Hepatocyte (in vitro differentiated cells): ENCODE measurements at places on chromosomes 1 and 21.

- DNase-seq, result no peak
Measured at GRCh38 chr1:173779936-173780335, 44.5 kb upstream of the DARS2 start.

DNA sequence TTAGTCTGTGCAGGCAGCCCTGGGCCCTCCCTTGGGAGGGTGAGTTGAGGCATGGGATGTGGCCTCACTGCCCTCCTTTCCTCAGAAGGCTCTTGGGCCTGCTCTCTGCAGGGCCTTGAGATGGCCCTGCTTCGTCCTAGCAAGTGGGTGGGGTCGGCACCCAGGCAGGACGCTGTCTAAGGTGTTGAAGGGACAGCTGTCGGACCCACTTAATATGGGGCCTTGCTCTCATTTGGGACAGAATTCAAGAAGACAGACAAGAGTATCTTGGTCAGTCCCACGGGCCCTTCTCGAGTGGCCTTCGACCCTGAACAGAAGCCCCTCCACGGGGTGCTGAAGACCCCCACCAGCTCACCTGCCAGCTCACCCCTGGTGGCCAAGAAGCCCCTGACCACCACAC, 26.0 kb upstream of the PDXK start:
- DNase-seq, result no peak

DNA sequence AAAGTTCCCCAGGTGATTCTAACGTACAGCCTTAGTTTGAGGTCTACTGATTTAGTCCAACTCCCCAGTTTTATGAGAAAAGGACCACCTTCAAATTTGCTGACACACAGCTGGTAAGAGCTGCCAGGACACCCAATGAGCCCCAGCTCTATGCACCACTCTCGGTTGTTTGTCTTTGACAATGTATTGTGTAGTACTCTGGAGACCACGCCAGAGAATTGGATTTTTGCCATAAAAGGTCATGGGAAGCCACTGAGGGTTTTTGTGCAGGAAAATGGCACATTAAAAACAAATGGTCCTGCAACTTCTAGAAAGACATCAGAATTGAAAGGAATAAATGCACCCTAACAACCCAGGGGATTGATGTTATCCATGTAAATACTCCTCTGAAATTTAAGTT, 7.1 kb upstream of the IER5 start:
- no peak for DNase-seq

DNA sequence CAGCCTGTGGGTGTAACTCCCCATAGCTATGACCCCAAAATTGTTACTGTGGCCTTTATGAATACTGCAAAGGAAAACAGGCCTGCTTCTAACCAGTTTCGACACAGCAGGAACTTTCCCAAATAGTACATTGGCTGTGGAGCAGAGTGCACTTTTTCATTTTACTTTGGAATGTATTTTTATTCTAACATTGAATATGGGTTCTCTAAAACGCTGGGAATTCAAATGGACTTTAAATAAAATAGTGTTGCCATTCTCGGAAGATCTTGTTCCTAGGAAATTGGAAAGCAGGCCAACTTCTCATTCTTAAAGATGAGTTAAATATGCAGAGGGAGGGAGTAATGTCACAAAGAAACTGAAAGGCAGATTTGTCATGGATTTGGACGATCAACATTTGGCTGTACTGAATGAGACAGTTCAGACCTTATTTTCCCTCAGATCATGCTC, 39.6 kb upstream of the ARHGAP29 start:
- DNase-seq, result no peak

DNA sequence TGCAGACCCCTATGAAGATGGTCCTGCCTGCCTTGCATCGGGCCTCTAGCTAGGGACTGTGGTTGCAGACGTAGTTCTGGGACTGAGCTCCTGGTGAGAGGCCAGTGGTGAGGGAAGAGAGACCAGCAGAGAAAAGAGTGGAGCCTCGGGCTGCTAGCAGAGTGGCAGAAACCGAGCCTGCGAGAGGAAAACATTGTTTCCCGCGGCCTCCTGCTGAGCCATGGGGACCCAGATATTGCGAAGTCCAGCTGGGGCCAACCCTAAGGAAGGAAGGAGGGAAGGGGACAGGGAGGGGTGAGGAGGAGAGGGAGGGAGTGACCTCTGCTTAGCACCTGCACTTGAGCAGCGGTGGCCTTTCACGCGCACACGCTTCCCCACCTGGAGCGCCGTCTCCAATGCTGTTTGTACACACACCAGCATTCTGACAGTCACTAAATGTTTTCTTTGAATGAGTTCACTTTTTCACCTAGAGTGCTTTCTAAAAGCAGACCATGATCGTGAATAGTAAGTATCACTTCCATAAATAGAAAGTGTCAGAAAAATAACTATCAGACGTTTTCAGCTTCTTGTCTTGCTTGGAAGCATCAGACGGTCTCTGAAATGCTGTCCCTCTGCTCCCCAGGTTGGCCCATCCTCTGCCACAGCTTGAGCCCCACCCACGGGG, 2.5 kb upstream of the FNDC10 start:
- DNase-seq, result no peak

- peak; percentile 72 for DNase-seq
Measured at GRCh38 chr21:36917471-36918158, 48.9 kb downstream of the HLCS start.

DNA sequence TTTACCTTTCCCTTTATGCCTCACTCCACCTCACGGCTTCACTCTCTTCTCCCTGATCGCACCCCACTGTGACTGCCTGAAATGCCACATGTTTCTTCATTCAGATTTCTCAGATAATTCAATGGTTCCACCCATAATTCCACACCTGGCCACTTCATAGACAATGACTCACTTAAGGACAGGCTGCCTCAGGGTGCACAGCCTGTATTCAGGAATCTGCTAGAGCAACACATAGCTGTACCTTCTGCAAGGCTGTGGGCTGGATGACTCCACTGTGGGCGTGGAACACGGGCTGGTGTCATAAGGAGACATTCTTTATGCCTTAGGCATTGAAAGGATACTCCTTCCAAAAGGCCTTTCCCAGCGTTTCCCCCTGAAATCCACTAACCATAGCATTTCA, 36.1 kb downstream of the L1TD1 start:
- peak; percentile 35 for DNase-seq
